SK-N-SH (cell line): ENCODE measurements at places on chromosomes 7 and 10. TPM values are rescaled to one million over a fixed set of nuclear protein-coding genes. Genes with fewer than 3 reads are reported as not detected.
A peak's percentile ranks its signal among the peaks of the same experiment; 100 is the strongest.

- H3K4me3 ChIP-seq, result no peak overlapping the region
- no peak for DNase-seq
- peaks cover 41% of the 10 kb centered on the region for H3K27me3 ChIP-seq
- H3K4me1 ChIP-seq, result no peaks in the 10 kb centered on the region
These were observed 118.3 kb upstream of the KMT2E start for GRCh38 chr7:104895522-104896236.

DNA sequence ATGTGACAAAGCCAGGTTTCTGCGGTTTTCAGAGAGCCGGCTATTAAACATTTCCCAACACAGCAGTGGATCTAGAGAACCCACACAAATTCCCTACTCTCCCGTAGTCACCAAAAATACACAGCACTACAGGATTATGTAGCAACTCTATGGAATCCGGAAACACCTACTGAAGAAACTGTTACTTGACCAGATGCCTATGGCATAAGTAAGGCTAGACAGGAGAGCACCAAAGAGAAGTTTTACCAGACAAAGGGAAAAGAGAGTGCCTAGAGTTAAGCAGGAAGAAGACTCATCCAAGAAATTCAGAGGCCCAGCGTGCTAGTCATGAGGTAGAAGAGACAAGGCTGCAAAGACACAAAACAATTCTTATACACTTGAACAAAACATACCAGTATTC, 321.1 kb downstream of the PARD3 start:
- no peaks in the 10 kb centered on the region for H3K36me3 ChIP-seq
- no peak overlapping the region for H3K27ac ChIP-seq
- H3K4me1 ChIP-seq, result peaks cover 5% of the 10 kb centered on the region; the same call in 1 of the 2 replicates
- no peak overlapping the region for H3K4me3 ChIP-seq

- H3K27ac ChIP-seq, result no peak overlapping the region
- H3K27me3 ChIP-seq, result no peaks in the 10 kb centered on the region
- H3K4me3 ChIP-seq, result no peak overlapping the region
- no peaks in the 10 kb centered on the region for H3K36me3 ChIP-seq
- H3K4me1 ChIP-seq, result no peaks in the 10 kb centered on the region
These were observed 15.9 kb downstream of the TDRD1 start for GRCh38 chr10:114195079-114195478.

- DNase-seq, result no peak
- H3K4me3 ChIP-seq, result no peak overlapping the region
- no peak overlapping the region for H3K27ac ChIP-seq
These were observed 14.6 kb downstream of the CHRM2 start for GRCh38 chr7:136883046-136883445.

DNA sequence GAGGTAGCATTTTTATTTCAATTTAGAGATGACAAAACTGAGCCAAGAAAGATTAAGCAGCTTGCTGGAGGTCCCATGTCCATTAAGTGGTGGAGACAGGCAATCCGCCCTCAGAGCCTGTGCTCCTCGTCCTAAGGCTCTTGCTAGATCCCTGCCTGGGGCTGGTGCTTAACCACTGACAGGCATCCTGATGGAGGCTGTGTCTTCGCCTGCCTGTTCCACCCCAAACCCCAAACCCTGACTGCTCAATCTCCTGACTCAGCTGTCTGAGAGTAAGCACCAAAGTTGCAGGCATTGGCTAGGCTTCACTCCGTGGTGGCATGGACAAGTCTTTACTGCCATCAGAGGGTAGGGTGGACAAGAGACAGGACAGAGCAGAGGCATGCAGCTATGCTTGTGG, 209.4 kb downstream of the POU6F2 start:
- no peaks in the 10 kb centered on the region for H3K36me3 ChIP-seq
- no peak for DNase-seq
- peaks cover 7% of the 10 kb centered on the region; the same call in 1 of the 2 replicates for H3K27me3 ChIP-seq
- no peaks in the 10 kb centered on the region for H3K4me1 ChIP-seq
- no peak overlapping the region for H3K27ac ChIP-seq
- no peak overlapping the region for H3K4me3 ChIP-seq

GRCh38 chr7:132140341-132140740, 435.9 kb downstream of the PLXNA4 start:
- peaks cover 5% of the 10 kb centered on the region; the same call in 1 of the 2 replicates for H3K4me1 ChIP-seq
- DNase-seq, result no peak
- no peaks in the 10 kb centered on the region for H3K27me3 ChIP-seq
- H3K36me3 ChIP-seq, result no peaks in the 10 kb centered on the region

- no peaks in the 10 kb centered on the region for H3K4me1 ChIP-seq
- no peaks in the 10 kb centered on the region for H3K27me3 ChIP-seq
- no peak overlapping the region for H3K4me3 ChIP-seq
- DNase-seq, result peak; percentile 4
- H3K27ac ChIP-seq, result no peak overlapping the region
- no peaks in the 10 kb centered on the region for H3K36me3 ChIP-seq
These were observed 1025.1 kb downstream of the GRM8 start for GRCh38 chr7:126227643-126228042.

DNA sequence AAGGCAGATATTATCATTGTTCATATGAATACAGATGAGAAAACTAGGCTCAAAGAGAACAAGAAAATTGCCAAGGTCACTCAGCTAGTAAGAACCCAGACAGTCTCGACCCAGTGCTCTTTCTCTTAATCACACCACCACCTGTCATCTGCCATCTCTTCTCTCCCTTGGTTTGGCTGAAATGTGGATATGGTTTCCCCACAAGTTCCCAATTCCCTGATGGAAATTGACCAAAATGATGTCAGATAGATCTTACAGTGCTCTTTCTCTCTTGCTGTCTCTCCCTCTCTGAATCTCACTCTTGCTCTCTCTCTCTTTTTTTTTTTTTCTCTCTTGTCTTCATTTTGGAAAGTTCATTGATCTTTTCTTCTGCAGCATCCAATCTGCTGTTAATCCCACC, 9.1 kb downstream of the C10orf90 start:
- no peak for DNase-seq
- no peaks in the 10 kb centered on the region for H3K27me3 ChIP-seq
- H3K4me3 ChIP-seq, result no peak overlapping the region
- no peak overlapping the region for H3K27ac ChIP-seq
- H3K36me3 ChIP-seq, result no peaks in the 10 kb centered on the region

The BLOC1S2 gene
- polyA plus RNA-seq, result 29.1 and 30.4 TPM in 2 replicates

The ANK3 gene
- polyA plus RNA-seq, result 10.0 and 13.9 TPM in 2 replicates

The SMIM30 gene
- polyA plus RNA-seq, result 46.5 and 68.8 TPM in 2 replicates
